Activated effector memory CD4-positive, alpha-beta T cell treated with Interleukin-2 at 50 U/mL for 16 hours (primary cell): ENCODE measurements at places on chromosomes 6 and 20.

- DNase-seq: no peak
Observed at GRCh38 chr6:99402448-99402847, 8.5 kb upstream of the COQ3 start.

DNA sequence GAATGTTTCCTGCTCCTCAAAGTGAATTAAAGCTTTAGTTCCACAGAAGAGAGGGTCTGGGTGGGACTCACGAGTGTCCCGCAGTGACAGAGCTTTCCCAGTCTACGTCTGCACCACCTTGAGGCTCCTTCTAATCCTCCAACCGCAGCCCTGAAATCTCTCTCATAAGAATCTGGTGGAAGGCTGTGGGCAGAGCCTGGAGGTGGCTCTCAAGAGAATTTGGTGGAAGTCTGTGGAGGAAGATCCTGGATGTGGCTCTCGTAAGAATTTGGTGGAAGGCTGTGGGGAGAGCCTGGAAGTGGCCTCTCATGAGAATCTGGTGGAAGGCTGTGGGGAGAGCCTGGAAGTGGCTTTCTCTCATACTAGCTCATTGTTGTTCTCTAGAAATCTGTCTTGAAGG, 13.8 kb upstream of the DUSP22 start:
- no peak for DNase-seq

DNA sequence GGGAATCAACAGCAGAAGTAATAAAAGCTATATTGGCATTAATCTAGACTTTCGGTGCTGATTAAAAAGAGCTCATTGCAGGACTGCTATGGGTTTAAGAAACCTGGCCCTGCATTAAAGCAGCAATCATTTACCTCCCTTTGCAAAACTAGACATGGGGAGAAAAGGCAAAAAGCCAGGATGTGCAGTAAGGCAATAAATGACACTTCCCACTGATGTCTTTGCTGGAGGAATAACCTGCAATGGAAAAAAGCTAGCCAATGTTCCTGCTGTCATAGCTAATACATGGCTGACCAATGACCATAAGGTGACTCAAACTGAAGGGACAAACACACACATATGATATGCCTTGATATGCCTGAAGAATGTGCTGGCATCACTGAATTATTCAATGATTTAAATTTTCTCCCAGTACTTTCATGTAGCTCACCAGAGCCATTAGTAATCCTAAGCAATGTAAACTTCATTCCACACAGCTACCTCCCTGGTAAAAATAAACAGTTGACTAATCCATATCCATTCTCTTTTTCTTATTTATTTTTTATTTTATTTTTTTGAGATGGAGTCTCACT, 8.7 kb downstream of the DNAAF9 start:
- DNase-seq: no peak

- no peak for DNase-seq
Observed at GRCh38 chr6:84766799-84767525, 2.6 kb upstream of the TBX18 start.

GRCh38 chr6:110475066-110475653, 1.3 kb downstream of the SLC22A16 start:
- DNase-seq: no peak

- no peak for DNase-seq
Observed at GRCh38 chr6:122947355-122947754, 48.7 kb upstream of the CLVS2 start.

DNA sequence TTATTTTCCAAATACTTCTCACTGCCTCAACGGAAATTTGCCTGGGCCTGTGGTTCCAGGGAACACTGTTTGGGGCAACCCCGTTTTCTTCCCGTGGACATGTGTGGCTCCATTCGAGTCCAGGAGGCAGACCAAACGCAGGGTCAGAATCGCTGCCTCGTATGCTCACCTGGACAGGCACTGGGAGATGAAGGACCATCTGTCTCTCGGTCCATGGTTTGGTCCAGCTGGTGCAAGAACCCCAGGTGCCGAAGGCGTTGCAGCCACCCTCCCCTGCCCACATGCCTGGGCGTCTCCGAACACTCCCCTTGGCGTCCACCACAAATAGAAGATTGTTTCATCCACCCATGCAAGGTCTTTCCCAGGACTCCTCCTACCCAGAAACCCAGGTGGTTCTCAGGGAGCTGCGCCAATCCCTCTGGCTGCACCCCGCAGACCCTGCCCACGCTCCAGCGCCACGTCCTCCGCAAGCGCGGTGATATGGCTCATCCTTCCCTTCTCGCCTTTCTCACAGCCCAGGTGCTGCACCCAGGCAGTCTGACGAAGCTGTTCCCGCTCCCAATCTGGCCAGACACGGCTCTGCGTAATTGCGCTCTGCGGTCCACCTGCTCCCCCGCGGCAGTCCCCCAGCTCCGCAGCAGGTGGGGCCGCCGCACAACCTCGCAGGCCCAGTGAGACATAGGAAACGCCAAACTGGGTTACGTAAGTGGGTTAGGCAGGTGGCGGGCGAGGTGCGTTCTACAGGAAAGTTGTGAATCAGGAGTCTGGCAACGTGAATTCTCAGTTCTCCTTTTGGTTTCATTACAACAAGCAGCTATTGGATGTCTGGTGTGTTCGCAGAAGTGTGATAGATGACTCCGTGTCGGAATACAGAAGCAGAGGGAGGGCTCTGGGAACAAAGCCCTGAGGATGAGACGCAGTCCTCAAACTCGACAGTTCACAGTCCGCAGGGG, 146.2 kb upstream of the ECI2 start:
- DNase-seq: no peak

DNA sequence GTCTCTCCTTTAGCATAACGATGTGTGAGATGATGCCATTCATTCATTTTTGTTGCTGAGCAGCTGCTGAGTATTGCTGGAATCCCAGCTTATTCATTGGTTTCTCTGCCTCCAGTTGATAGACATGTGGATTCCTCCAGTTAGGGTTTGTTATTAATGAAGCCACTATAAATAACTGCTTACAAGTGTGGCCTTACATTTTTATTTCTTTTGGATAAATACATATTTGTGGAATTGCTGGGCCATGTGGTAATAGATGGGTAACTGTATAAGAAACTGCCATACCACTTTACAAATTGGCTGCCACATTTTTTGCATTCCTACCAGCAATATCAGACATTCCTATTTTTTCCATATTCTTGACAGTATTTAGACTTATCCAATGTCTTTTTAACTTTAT, 2.6 kb upstream of the HLA-B start:
- DNase-seq: no peak

GRCh38 chr6:129498541-129498940, 211.4 kb downstream of the ARHGAP18 start:
- DNase-seq: no peak

GRCh38 chr20:40738976-40739375, 49.9 kb upstream of the MAFB start:
- DNase-seq: no peak

GRCh38 chr6:15504581-15505350, 158.1 kb downstream of the DTNBP1 start:
- DNase-seq: no peak

DNA sequence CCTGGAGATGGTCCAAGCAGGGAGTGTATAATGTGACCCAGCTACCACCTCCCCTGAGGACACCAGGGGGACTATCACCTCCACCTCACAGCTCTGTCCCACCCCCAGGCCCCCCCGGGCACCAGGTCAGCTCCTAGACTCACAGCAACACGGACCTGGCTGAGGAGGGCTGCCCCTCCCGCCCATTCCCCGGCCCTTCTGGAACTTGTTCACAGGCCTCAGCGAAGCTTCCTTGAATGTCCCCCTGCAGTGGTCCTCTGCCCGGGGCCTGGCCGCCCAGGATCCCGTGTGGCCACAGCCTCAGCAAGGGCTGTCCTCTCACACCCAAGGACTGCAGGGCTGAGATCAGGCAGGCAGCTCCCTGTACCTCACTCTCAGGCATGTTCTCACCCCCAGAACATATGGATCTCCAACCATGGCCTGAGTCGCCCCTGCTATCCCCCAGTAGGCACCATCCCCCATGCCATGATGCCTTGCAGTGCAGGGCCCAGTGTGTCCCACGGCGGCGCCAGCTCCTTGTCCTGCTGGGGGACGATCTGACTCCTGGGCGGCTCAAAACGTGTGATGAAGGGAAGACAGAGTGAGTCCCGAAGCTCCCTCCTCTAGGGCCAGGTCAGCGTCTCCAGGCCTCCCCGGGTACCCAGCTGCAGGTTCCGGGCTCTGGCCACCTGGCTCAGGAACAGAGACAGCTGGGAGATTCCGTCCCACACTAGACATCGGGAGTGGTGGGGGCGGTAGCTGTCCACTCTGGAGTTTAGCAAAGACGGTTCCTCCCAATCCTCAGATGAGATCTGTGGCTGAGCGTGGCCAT, 158.4 kb downstream of the TAF4 start:
- DNase-seq: no peak

- DNase-seq: no peak
Observed at GRCh38 chr6:36928547-36928918, 26.0 kb upstream of the PI16 start.

DNA sequence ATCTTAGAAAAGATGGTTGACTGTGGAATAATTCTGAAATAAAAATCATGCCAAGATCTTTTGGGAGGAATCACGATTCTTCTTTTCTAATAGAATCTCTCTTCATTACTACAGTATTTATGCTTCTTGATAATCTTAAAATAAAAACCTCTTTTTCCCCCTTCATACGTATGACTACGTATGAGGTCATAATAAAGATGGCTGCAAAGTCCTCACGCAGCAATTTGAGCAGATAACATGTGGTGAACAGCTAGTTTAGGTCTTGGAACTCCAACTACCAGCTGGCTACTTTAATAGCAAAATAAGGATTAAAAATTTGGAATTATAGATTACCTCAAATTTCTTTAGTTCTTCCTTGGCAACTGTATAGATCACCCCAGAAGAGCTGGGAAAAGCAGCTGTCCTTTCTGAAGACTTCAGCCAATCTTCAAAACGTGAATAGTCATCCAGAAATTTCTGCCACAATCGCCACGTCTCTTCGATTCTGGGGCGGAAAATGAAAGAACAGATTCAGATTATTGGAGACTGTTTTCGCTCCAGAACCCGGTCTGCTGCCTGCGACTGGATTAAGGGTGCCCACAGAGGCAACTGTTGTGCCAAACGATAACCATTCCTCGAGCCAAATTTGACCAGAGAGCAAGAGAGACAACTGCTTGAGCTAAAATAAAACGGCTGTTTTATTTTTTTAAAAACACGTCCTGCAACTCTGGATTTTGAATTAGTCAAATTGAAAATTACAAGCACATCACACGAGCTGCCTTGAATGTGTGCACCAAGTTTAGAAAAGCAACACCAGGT, 347.3 kb downstream of the ESR1 start:
- no peak for DNase-seq

DNA sequence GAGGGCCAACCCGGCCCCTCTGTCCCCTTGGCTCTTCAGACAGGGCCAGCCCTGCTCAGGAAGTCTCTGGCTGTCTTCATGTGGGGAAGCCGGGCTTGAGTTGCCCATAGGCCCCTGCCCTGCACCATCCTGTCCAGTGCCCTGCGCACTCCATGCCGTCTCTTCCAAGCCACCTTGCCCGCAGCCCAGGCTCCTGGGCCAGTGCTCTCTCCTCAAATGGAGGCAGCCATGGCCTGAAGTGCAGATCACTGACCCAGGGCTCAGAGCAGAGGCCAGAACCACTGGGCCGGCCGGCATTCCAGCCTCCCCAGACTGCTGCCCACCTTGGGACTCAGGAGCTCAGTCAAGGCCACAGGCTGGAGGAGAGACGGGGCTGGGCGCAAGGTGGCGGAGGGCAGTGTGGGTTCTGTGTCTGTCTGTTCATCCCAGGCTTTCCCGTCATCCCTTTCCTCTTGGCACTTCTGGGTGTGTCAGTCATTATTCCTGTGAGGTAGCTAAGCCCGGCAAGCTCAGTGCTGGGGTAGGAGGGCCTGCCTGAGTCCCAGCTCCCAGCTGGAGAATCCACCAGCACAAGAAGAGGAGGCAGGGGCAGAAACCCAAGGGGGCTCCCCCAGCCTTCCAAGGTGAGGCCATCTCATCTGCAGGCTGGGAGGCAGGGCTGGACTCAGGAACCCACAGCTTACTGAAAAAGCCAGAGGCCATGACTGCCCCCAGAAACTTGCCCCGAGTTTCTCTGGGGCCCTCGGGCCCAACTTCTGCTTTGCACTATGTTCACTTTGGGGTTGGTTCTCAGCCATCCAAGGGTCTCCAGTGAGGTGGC, 22.4 kb downstream of the SDCBP2 start:
- DNase-seq: no peak
